ENCODE measurements at places on chromosomes 2 and 18. TPM values are rescaled to one million over a fixed set of nuclear protein-coding genes. Genes with fewer than 3 reads are reported as not detected.

DNA sequence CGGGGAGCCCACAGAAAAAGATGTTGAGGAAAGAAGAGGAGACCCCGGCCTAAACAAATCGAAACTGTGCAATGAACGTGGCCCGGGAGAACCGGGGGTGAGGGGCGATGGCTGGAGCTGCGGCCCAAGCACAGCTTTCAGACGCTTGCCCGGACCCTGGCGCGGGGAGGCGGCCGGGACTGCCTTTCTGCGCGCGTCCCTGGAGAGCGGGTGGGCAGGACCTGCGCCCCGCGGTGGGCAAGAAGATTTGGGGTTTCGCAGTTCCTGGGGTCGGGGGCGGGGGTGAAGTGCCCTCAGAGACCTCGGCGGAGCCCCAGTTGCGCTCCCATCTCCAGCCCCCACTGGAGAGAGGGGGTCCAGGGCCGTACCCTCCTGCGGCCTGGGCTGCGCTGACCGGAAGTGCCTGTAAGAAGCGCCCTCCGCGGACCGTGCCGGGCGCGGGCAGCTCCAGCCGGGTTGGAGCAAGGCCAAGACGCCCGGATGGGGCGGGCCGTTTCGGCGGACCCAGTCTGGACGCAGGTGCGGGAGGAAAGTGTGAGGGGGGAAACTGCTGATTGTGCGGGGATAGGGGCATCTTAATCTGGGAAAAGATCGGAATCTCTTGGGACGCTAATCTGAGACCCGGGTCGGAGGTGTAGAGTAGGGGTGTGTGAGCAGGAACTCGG is 11.6 kb downstream of the EN1 start:
- no peak for DNase-seq

GRCh38 chr2:147923846-147924245 is 79.0 kb downstream of the ACVR2A start:
- DNase-seq = no peak

GRCh38 chr2:238380336-238380735 is 46.4 kb upstream of the ASB1 start:
- no peak for DNase-seq

DNA sequence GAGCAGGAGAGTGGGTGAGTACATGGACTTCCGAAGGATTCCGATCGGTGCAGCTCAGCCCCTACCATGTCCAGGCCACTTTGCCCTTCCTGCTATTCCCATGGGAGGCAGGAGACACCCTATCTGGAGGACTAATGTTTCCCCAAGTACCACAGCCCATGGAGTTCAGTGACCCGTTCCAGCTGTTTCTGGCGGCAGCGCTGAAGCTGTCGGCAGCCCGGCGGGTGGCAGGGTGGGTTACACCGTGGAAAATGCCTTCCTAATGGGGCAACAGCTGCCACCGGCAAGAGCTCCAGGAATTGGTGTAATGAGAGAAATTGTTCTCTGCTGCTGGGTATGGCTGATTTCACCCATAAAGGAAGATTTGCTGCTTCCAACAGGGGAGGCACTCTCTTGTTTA is 98.3 kb downstream of the MYCN start:
- DNase-seq = no peak

DNA sequence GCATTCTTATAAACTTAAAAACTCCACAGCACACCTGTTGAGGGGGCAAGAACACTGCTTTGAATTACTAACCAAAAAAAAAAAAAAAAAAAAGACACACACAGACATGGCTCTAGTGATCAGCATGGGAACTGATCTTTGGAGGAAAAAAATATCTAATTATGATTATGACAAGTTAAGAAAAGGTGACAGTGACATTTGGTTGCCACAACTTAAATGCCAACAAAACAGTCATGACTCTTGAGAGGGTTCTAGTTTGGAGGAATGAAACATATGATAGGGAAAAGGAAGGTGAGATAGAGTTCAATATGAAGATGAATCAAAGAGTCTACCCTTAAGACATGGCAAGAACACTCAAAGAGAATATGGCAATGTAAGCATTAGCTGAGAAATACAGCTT is 20.6 kb downstream of the USP37 start:
- DNase-seq = no peak

GRCh38 chr18:44764863-44765262 is 84.2 kb downstream of the SETBP1 start:
- no peak for DNase-seq

- no peak for DNase-seq
Measured at GRCh38 chr2:197460649-197461048, 7.3 kb downstream of the COQ10B start.

DNA sequence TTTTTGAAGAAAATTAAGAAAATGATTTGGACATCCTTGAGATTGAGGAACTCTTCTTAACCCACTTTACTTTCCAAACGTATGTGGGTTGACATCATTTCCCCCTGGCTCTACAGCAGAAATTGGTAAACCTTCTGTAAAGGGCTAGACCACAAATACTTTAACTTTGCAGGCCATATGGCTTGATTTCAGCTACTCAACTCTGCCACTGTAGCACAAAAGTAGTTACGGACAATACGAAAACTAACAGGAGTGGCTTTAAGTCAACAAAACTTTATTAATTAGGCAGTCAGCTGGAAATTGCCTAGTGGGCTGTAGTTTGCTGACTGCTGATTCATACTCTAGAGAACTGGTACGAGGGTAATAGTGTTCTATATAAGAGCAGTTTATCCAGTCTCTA is 83.2 kb upstream of the DTNB start:
- DNase-seq = peak; percentile 12

DNA sequence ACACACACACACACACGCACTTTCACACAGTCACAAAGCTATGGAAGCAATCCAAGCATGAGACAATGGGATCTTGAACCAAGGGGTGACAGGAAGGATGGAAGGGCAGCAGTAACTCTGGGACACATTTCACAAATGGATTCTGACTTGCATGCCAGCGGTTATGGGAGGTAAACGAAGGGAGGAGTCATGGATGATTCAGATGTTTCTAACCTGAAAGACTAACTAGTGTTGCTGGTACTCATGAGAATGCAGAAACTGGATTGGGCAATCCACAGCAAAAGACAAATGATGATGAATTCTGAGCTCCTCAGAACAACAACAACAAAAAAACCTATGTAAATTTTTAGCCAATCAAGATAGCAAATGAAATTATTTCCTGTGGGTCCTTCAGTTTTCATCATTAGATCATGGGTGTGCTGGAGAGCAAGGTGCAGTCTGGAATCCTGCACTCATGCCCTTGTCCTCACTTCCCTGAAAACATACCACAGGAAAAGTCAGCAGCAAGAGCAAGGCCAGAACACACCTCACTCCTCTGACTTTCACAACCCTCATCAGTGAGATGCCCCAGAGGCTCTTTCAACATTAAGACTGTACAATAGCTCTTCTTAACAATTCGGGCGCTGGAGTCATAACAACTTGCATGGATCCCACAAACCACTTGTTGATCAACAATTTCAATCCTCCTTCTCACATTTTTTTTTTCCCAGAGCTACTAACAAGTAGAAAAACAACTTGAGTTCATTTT is 32.6 kb downstream of the ABCA12 start:
- DNase-seq = peak; percentile 98

- no peak for DNase-seq
Measured at GRCh38 chr2:77064324-77064723, 457.9 kb downstream of the LRRTM4 start.

GRCh38 chr2:66827851-66828250 is 392.9 kb downstream of the MEIS1 start:
- DNase-seq = no peak

DNA sequence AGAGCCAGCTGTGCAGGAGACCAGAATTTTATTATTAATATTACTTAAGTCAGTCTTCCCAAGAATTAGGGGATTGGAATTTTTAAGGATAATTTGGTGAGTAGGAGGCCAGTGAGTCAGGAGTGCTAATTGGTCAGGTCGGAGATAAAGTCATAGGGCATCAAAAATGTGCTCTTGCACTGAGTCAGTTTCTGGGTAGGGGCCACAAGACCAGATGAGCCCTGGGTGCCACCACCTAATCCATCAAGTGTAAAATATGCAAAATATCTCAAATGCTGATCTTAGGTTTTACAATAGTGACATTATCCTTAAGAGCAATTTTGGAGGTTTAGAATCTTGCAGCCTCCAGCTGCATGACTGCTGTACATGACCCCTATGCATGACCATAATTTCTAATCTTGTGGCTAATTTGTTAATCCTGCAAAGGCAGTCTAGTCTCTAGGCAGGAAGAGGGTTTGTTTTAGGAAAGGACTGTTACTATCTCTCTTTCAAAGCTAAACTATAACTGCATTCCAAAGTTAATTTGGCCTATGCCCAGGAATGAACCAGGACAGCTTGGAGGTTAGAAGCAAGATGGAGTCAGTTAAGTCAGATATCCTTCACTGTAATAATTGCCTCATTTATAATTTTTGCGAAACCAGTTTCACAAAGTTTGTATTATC is 215.9 kb downstream of the RNF152 start:
- DNase-seq = no peak

DNA sequence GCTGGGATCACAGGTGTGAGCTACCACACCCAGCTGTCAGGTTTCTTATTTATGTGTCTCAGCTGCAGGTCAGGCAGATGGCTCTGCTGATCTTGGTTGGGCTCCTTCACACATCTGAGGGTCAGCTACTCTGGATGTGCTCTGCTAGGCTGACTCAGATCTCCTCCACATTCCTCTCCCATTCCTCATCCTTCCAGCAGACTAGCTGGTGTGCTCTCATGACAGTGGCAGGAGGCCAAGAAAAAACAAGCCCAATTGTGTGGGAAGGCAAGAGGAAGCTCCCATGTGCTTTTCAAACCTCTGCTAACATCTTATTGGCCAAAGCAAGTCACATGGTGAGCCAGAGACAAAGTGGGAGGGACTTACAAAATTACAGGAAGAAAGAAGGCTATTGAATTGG is 11.7 kb upstream of the MSH6 start:
- peak; percentile 98 for DNase-seq

GRCh38 chr2:8408560-8409460 is 273.0 kb upstream of the ID2 start:
- no peak for DNase-seq

DNA sequence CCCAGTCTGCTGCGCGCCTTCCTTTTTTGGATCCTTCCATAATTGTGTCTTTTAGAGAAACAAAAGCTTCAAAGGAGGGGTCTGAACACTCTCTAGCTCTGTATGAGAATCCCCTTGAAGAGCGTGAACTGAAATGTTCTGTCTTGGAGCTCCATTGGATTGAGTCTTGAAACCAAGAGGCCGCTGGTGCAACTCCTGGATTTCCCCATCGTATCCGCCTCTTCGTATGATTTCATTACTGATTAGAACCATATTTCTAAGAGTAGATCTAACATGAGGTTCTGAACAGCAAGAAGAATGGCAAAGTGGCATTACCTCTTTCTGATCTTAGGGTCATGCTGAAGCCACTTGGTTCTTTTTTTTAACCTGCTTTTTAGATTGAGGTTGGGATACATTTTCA is 31.4 kb upstream of the NRP2 start:
- no peak for DNase-seq

GCG gene
- total RNA-seq = not detected

CGREF1 gene
- total RNA-seq = 0.53 TPM

TTLL4 gene
- total RNA-seq = 6.8 TPM

PAPOLG gene
- total RNA-seq = 9.7 TPM

GNLY gene
- total RNA-seq = not detected

KYNU gene
- total RNA-seq = 31.4 TPM

SAG gene
- not detected for total RNA-seq

PROM2 gene
- total RNA-seq = 41.6 TPM

GALNT14 gene
- total RNA-seq = 12.4 TPM

RMDN2 gene
- 1.2 TPM for total RNA-seq

All from bronchial epithelial cell (primary cell).